ENCODE measurements at places on chromosomes 13 and 19. TPM values are rescaled to one million over a fixed set of nuclear protein-coding genes. Genes with fewer than 3 reads are reported as not detected.

The ZNF284 gene
- total RNA-seq = 3.7 TPM

The PABPC3 gene
- total RNA-seq = 0.10 TPM

The POU2F2 gene
- 0.30 TPM for total RNA-seq

The PRKCG gene
- 0.20 TPM for total RNA-seq

The CNMD gene
- total RNA-seq = 0.49 TPM

The ANKLE1 gene
- 0.49 TPM for total RNA-seq

The C13orf42 gene
- total RNA-seq = not detected

The METTL21C gene
- 3.0 TPM for total RNA-seq

The ZNF677 gene
- total RNA-seq = 27.5 TPM

The FPR2 gene
- total RNA-seq = 4.0 TPM

The ZNF600 gene
- total RNA-seq = 3.6 TPM

The SLC6A16 gene
- total RNA-seq = 0.20 TPM

The CLEC17A gene
- 0.10 TPM for total RNA-seq

The CPB2 gene
- total RNA-seq = not detected

The NAT14 gene
- 6.1 TPM for total RNA-seq

The C3 gene
- total RNA-seq = 65.4 TPM

The OXGR1 gene
- total RNA-seq = 0.59 TPM

The ZNF578 gene
- 3.4 TPM for total RNA-seq

The ZSWIM4 gene
- total RNA-seq = 4.4 TPM

The ZNF649 gene
- total RNA-seq = 21.1 TPM

The IGFL3 gene
- 5.9 TPM for total RNA-seq

The CEACAM3 gene
- total RNA-seq = 1.5 TPM

The TNFSF11 gene
- total RNA-seq = 0.49 TPM

The DAND5 gene
- not detected for total RNA-seq

The CFAP97D2 gene
- total RNA-seq = not detected

The BCL3 gene
- total RNA-seq = 4.6 TPM

The ZIC5 gene
- not detected for total RNA-seq

The ZNF837 gene
- total RNA-seq = 0.69 TPM

The GAPDHS gene
- 0.20 TPM for total RNA-seq

The RNASEH2A gene
- total RNA-seq = 7.2 TPM

The ZNF99 gene
- total RNA-seq = 0.49 TPM

The SLC7A9 gene
- total RNA-seq = 0.10 TPM

The KXD1 gene
- total RNA-seq = 38.4 TPM

The NDUFA7 gene
- 14.8 TPM for total RNA-seq

The CXCL17 gene
- not detected for total RNA-seq

The TYK2 gene
- 63.6 TPM for total RNA-seq

The NLRP7 gene
- total RNA-seq = not detected

The FPR3 gene
- 2.2 TPM for total RNA-seq

The ZNF383 gene
- 11.7 TPM for total RNA-seq

The ZNF441 gene
- total RNA-seq = 19.5 TPM

The DMKN gene
- 456 TPM for total RNA-seq

The KLHL1 gene
- 0.10 TPM for total RNA-seq

The HCN2 gene
- total RNA-seq = 0.59 TPM

The OR7D2 gene
- not detected for total RNA-seq

The GIPC3 gene
- 0.20 TPM for total RNA-seq

The IGFLR1 gene
- total RNA-seq = 1.2 TPM

The ARHGEF1 gene
- total RNA-seq = 34.3 TPM

The ZNF610 gene
- 2.6 TPM for total RNA-seq

The ZNF554 gene
- total RNA-seq = 5.8 TPM

The CABP5 gene
- not detected for total RNA-seq

The SPACA4 gene
- 0.20 TPM for total RNA-seq

The ZNF177 gene
- 4.4 TPM for total RNA-seq

Measured in skin of body (tissue), 3 donors.